Stimulated activated CD8-positive, alpha-beta memory T cell treated with anti-CD3 and anti-CD28 coated beads, Interleukin-15, amount 100 ng/mL, for 24 hours (primary cell): ENCODE measurements at places on chromosomes 2 and 18.
A peak's percentile ranks its signal among the peaks of the same experiment; 100 is the strongest.

DNA sequence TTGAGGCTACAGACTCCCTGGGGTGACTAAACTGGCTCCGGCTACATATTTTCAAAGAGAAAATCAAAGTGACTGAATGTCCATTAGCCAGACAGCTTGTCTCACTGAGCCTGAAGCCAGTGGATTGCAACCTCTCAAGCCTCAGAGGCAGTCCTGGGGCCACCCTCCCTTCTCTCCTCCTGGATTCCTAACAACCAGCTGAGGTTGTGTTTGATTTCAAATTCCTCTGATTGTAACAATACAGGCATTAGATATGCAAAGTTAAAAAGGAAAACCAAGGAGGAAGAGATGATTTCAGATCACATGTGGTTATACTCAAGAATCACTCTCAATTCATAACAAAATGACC lies 101.0 kb upstream of the LMAN1 start:
- no peak for DNase-seq

DNA sequence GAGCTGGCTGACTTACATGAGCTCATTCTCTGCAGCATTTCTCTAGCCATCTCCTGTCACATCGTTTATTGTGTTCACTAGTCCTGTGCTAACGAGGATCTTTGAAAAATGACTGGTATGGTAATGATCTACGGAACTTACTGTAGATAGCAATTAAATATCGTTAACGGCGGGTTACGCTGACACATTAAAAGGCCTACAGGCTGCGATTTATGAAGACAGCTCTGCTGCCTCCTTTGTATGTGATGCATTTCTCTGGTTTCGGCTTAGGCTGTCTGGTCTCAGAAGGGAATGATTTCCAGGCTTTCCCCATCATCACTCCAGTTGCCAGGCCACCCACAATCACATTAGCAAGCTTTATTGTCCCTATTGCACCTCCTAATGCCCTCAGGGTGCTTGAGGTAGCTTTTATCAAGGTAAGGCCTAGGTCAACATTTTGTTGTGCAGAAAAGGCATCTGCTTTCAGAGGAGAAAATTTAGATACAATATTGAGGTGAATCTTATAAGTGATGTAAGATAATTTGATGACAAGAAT lies 284.4 kb downstream of the SOX11 start:
- DNase-seq, result no peak

DNA sequence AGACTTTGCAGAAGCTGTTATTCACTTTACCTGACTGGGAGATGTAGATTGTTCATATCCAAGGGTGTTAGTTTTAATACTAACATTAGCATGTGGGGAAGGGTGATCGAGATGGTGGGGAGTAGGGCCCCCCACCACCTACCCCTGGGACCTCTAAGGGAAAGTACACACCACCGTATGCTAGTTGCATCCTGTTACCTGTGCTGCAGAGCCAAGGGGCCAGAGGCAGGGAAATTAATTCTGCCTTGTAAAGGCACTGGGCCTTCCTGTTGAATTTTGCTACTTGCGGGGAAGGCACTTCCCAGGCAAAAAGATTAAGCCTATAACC lies 9.0 kb downstream of the STEAP3 start:
- no peak for DNase-seq

DNA sequence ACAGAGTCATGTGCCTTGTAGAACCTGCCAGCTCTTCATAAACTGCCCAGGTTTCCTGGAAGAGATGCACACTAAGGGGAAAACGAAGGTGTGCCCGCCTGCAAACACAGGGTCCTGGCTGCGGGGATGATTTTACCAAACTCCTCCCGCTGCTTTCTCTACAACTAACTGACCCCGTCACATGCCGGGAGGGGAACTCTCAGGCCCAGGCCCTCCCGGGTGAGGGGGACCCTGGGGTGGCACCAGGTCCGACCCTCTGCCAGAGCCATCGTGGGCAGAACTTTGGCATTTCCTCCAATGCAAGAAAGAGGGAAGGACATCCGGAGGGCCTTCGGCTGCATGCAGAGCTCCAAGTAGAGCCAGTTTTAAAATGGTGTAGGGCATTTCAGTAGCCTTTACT lies 28.6 kb downstream of the CAPN13 start:
- DNase-seq, result no peak

- DNase-seq, result no peak
Measured at GRCh38 chr2:204051476-204051875, 114.9 kb downstream of the ICOS start.

DNA sequence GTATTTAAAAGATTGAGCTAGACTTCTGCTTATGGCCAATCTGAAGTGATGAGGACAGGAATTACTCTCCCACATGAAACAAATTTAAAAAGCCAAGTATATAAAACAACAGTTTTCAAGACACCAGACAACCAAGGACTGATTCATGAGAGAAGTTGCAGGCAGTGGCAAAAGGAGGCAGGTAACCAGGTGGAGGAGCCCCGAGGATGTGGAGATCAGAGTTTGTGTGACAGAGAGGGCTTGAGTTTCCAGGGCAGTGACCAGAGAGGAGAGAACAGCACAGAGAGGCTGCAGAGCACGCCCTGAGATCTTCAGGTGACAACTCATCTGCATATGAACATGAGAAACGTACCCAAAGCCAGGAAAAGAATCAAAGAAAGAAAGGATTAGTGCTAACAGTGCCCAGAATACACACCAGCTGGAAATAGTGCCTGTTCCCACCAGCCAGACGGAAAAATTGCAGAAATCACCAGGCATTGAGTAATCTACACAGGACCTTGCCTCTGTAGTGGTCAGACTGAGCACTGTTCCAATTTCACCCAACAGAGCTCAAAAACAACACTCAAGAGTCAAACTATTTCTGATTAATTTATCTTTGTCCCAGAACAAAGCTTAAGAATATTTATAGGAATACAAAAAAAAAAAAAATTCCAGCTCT lies 173.1 kb downstream of the SEPTIN10 start:
- no peak for DNase-seq

DNA sequence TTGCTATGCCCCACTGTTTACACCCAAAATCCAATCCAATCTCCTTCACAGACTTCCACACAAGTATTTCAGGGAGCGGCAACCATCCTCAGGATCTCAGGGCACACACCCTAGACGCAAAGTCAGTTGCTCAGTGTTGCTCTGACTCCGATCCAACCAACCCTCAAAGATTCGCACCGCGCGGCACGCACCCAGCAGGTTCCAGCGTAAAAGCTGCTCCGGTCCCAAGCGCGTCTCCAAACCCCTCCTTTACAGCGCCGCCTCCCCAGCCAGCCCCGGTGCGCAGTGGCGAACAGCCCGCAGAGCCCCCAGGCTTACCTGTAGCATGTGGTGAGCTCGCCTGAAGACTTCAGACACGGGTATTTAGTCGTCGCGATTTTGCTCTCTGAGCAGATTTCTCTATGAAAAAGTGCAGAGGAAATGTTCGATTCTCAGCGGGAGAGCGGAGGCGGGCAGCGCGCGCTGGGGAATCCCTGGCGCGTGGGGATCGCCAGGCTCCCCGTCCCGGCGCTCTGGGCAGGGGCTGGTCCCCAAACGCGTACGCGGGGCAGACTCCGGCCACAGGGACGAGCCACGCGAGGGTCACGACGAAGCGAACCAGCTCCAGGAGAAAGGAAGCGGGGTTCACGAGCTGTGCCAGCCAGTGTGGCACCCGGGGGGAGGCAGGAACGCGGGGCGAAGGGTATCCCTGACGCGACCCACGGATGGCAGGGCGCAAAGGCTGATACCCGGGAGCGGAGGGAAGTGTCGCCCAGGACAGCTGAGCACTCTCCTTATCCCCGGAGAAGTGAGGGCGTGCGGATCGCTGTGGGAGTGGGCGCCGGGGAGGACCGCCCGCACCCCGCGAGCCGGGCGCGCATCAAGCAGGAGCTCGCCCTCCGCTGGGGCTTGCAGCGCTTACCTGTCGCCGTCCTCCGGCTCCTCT lies 650 bp downstream of the CCBE1 start:
- DNase-seq, result no peak

GRCh38 chr2:160278101-160278878 lies 78.2 kb upstream of the ITGB6 start:
- no peak for DNase-seq

DNA sequence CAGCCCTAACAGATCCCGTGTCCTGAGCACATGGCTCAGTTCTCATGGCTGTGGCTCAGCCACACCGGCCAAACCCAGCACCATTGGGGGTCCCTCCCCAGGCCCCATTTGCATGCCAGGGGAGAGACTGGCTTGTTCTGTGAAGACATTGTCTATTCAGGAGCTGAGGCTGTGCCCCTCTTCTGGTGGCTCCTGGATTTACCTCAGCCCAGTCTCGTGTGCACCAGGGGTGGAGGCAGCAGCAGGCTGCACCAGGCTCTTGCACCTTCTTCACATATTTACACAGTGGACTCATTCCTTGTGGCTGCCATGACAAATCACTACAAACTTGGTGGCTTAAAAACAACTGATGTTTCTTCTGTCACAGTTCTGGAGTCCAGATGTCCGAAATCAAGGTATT lies 92.4 kb upstream of the ITGA6 start:
- DNase-seq, result no peak

- DNase-seq, result no peak
Measured at GRCh38 chr18:41262688-41263087, 692.3 kb upstream of the PIK3C3 start.

DNA sequence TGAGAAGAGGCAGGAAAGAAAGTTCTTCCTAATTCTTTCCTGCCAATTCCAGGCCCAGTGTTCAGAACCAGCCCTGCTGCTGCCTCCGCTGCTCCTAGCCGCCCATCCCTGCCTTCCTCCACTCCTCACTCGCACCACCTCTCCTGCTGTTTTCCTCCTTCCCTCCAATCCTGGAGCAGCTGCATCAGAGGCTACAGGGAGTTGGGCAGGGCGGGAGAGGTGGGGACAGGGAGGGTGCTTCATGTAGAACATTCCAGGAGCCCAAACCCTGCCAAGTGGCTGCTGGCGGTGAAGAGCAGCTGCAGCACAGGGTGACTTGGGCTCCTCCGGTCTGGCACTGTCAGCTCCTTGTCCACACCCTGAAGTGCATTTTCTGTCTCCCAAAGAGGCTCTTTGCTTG lies 176.3 kb downstream of the TNS1 start:
- DNase-seq, result no peak

DNA sequence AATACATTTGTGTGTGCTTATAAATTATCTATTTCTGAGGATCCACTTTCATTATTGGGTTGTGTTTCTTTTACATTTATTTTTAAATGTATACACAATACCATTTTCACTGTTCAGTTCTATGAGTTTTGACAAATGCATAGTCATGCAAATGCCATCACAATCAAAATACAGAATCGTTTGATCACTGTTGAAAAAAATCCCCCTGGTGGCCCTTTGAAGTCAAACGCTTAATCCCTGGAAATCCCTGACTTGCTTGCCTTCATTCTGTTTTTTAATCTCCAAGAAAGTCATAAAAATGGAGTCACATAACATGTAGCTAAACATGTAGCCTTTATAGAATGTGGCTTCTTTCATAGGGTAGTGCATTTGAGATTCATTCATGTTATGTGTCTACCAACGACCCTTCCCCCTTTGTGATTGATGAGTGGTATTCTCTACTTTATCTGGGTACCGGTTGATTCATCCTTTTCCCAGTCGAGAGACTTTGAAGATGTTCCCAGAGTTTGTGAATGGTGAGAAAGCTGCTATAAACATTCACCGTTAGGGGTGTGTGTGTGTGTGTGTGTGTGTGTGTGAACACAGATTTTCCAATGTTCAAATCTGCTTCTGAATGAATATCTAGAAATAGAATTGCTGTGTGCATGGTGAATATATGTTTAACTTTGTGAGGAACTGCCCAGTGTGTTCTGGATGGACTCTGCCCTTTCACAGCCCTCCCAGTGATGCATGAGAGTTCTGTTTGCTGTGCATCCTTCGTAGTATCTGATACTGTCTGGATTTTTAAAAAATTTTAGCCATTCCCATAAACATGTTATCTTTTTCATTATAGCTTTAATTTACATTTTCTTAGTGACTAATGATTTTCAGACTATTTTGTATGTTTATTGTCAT lies 173.6 kb downstream of the GALR1 start:
- DNase-seq, result no peak

- no peak for DNase-seq
Measured at GRCh38 chr18:62716619-62717168, 1.4 kb downstream of the PHLPP1 start.

DNA sequence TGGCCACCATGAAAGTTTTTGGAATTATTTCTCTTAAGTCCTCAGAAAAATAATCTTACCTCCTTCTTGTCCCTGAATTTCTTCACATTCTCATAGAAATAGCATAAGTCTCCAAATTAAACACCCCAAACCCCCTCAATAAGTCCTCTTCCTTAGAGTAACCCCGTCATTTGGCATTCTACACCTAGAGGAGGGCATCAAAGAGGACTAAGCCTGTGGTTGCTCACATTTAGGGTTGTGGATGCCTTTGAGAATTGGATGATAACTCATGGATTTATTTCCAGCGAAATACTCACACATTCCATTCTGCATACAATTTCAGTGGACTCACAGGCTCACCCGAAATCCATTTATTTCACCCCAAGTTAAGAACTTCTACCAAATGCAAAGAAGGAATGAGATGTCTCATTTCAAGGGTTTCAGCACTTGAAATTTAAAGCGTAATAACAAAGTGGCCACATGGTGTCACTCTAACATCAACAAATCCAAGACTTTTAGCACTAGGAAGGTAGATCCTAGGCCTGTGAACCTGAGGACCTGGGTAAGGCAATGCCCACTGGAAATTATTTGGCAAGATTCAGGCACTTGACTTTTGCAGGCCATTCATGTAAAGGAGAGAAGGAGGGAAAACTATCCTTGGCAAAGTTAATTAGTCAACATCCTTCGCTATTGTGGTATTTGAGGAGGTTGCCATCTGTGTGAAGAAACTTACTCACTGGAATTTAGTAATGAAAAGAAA lies 24.6 kb downstream of the DYTN start:
- DNase-seq, result no peak

- no peak for DNase-seq
Measured at GRCh38 chr2:215758691-215759090, 254.7 kb downstream of the MREG start.

DNA sequence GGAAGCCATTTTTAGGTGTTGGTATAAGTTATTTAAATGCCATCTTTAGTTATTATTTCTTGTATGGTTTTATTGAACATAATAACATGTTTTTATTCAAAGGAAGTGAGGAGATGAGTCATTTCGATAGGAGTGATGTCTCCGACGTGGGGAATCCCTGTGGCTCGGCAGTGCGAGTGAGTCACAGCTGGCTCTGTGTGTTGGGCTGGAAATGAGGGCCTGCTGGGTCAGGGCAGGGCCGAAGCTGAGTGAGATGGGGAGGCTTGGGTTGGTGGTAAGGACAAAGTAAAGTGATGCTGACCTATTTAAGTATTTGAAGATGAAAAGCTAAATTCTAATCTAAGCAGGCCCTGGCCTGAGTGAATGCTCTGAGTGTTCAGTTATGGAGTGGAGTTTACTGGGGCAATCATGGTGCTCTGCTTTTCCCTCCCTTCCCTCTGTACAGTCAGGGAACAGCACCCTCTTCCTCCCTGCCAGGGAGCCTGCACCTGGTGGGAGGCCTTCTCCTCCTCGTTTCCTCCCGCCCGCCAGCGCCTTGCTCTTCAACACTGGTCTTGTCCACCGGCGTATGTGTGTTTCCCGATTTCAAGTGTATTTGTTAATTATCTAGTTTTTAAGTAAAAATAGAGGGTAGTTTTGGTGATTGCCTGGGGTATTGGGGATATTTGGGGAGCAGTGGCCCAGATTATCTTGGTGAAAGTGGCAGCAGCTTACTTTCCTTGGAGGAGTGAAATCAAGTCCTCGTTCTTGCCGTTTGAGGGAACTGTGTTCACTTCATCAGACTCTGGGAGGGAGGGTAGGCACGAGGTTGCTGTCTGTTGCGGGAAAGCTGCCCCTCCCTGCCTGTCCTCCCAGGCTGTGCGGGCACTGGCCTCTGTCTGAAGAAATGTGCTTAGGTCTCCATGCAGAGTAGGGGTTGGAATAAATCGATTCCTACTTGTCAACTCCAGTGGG lies 157.0 kb downstream of the LDLRAD4 start:
- DNase-seq, result peak; percentile 31
